ENCODE measurements at places on chromosomes 12 and 14.

DNA sequence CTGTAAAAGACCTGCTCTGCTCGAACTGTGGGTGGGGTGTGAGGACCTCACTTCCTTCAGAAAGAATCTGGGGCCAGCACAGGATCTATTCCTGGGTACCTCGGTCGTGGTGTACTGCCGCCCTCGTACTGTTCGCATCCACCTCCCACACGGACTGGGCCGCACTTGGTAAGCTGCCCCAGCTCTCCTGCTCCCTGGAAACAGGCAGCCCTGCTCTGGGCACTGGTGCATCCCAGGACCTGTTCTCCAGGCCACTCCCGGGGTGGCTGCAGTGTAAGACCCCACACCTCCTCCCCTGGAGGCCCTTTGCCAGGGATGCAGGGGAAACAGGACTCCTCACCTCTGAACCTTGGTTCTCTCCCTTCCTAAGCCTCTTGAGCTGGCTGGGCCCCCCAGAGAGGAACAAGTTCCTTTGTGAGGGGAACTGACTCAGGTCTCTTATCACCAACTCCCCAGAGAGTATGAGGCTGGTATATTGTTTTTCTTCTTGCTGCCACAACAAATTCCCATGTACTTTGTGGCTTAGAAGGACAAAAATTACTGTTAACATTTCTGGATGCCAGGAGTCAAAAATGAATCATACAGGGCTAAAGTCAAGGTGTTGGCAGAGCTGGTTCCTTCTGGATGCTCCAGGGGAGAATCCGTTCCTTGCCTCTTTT is 276.5 kb downstream of the NUAK1 start:
- DNase-seq, result no peak

DNA sequence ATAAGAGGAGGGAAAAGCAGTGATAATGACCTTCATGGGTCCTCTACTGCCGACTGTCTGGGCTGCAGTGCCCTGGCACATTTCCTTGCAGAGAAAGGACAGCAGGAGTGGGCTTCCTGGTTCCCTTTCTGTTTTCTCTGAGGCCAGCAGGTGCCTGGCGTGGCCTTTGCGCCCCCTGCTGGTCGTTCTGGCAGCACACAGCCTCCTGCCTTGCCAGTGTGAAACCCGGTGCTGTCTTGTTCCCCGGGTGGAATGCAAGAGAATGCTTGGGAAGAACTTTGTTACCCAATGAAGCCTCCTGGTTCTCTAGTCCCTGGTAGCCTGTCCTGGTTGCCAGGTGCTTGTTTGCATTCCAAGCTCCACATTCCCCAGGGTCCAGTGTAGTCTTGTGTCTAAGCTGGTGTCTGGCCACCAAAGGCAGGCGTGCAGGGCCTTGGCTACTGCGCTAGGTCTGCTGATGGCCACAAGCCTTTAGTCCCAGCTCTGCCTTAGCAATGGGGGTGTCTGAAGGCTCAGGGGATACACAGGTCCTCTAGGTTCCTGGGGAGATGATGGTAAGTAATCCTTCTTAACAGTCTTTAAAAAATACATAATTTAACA is 1392.4 kb upstream of the TMEM132C start:
- DNase-seq, result peak; percentile 35

DNA sequence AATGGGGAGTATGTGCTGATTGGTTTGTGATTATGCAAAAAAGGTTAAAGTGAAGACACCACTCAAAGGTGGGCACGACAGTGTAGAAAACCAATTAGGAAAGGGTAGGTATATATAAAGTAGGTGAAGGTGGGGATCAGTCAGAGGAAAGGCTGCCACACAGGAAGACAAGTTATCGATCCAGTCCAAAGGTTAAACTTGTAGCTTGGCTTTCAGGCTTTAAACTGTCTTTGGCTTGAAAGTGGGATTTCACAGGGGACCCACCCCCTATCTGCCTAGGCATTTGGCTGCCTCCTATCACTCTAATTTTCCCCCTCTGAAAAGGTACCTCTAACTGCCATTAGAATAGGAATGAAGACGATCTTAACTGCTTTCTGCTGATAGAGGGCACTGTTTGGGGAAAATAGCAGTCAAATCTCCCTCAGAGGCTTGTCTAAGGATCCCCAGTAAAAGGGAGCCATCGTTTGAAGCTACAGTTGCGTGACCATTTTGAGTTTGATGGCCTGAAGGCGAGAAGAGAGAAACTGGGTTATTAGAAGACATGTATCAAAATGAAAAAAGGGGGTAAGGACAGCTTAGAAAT is 250.2 kb downstream of the GPHN start:
- DNase-seq, result peak; percentile 20

- no peak for DNase-seq
Measured at GRCh38 chr12:48985475-48985897, 7.4 kb downstream of the WNT1 start.

GRCh38 chr14:58873228-58873953 is 235.6 kb downstream of the DACT1 start:
- DNase-seq, result no peak

DNA sequence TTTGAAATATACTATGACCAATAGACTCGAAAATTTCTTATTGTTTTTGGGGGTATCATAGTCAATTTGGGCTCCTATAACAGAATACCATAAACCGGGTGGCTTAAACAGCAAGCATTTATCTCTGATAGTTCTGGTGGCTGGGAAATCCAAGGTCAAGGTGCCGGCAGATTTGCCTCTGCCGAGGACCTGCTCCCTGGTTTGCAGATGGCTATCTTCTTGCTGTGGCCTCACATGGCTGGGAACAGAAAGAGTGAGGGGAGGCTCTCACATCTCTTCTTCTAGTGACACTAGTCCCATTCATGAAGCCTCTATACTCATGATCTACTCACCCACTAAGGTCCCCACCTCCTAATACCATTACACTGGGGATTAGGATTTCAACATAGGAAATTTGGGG is 70.7 kb downstream of the BORCS5 start:
- DNase-seq, result no peak

DNA sequence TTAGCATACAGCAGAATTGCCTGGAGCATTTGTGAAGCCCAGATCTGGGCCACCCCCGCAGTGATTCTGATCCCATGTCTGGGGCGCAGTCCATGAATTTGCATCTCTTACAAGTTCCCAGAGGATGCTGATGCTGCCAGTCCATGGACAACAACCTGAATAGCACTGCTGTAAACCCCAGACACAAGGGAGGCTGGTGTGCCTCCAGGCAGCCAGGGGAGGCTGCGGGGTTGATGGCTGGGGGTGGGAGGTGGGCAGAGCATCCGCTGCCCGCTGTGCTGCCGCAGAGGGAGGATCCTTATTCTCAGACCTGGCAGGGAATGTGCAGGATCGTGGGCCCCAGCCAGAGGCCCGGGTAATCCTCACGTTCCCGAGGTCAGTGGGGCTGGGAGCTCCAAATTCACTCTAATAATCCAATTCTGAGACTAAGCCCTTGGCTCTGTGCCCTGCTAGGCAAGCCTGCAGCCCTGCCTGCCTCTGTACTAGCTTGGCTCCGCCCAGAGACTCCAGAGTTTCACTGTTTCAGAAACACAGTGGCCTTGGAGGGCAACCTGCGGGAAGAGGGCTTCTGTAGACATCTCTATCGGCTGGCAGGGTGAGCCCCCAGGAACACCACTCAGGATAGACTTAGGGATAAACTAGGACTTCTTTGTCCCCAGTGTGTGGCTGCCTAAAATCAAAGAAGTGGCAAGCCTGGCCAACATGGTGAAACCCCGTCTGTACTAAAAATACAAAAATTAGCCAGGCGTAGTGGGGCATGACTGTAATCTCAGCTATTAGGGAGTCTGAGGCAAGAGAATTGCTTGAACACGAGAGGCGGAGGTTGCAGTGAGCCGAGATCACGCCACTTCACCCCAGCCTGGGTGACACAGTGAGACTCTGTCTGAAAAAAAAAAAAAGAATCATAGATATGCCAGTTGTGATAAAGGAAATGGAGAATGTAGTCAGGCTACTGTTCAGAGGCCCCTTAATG is 17.8 kb upstream of the MLEC start:
- DNase-seq, result no peak

DNA sequence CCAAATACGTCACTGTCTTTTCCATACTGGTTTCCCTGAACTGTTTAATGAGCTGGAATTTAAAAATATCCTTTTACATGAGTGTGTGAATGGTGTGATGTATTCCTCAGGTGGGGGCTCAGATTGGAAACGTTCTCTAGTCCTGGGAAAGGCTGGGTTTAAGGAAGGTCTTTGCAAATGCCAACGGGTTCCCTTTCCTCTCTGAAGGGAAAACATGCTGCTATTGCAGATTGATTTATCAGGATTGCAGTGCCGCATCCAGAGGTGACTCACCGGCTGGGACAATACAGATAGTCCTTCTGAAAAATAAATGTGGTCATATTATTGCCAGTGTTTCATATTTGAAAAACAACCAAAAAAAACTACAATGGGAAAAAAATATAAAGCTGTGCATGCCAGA is 193.1 kb upstream of the FLRT2 start:
- DNase-seq, result no peak

- DNase-seq, result no peak
Measured at GRCh38 chr12:63018273-63018672, 83.3 kb upstream of the PPM1H start.

GRCh38 chr12:32285489-32285888 is 113.9 kb upstream of the FGD4 start:
- DNase-seq, result no peak

- DNase-seq, result peak; percentile 63
Measured at GRCh38 chr14:51979088-51979709, 10.1 kb upstream of the RTRAF start.

- no peak for DNase-seq
Measured at GRCh38 chr12:115232455-115233156, 548.6 kb upstream of the TBX3 start.

GRCh38 chr12:45273717-45274271 is 57.9 kb downstream of the ANO6 start:
- no peak for DNase-seq

GRCh38 chr14:62670526-62670925 is 374.7 kb downstream of the KCNH5 start:
- DNase-seq, result no peak

DNA sequence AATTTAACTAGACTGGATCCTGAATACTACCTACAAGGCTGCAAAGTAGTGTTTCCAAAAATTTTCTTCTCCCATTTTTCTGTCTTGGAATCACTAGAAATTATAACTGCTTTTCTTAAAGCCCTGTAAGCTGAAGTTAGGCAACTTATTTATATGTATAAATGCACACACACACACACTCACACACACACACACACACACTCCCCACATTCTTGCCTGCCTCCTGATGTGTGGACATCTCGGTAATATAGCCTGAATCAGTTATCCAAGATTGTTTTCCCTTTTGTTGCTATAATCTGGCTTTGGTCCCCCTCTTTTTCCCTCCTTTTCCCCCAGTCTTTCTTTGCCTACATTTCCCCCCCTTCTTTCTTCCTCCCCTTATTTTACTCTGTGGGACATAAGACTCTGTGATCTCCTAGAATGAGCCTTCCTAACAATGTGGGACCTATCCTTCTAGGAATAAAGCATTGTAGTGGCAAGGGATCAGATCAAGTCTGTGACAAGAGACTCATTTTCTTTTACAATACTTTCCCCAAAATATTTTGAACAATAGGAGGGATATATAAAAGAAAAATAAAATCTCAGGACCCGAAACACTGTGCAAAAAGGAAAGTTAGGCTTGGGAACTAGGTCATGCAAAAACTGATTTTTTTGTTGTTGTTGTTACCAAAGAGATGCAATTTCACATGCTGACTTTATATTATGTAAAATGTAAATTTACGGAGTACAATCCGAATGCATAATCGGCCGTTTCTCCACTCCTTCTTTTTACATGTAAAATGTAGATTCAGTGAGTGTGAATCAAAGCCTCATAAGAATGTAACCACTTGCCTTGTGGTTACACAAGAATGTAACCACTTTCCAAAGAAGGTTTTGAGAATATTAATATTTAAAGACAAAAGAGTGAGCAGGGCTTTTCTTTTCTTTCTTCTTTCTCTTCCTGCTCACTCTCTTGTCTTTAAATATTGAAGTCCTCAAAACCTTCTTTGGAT is 26.3 kb upstream of the CD69 start:
- DNase-seq, result no peak

DNA sequence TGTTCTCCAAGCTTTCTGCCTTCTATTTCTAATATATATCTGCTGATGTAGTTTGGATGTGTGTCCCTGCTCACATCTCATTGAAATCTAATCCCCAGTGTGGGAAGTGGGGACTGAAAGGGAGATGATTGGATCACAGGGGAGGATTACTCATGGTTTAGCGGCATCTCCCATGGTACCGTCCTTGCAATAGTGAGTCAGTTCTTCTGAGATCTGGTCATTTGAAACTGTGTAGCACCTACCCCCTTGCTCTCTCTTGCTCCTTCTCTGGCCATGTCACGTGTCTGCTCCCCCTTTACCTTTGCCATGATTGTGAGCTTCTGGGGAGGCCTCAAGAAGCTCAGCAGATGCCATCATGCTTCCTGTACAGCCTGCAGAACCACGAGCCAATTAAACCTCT is 26.2 kb upstream of the ALX1 start:
- no peak for DNase-seq

GRCh38 chr12:59036973-59037762 is 116.9 kb upstream of the LRIG3 start:
- no peak for DNase-seq

DNA sequence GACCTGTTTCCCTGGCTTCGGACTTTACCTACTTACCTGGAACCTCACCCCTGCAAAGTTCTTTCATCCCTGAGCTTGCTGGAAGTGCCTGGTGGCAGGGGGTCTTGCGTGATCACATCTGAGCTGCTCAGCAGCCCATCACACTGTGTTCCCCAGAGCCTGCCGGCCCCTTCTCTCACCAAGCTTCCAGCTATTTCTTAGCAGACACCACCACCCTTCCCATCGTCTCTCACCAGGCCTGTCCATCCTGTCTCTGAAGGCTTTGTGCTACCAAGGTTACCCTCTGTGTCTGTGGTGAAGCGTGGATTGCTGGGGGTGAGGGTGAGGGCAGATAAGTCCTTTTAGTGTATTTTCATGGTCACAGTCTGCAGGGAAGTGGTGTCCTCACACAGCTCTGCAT is 78.8 kb upstream of the NRXN3 start:
- DNase-seq, result no peak

DNA sequence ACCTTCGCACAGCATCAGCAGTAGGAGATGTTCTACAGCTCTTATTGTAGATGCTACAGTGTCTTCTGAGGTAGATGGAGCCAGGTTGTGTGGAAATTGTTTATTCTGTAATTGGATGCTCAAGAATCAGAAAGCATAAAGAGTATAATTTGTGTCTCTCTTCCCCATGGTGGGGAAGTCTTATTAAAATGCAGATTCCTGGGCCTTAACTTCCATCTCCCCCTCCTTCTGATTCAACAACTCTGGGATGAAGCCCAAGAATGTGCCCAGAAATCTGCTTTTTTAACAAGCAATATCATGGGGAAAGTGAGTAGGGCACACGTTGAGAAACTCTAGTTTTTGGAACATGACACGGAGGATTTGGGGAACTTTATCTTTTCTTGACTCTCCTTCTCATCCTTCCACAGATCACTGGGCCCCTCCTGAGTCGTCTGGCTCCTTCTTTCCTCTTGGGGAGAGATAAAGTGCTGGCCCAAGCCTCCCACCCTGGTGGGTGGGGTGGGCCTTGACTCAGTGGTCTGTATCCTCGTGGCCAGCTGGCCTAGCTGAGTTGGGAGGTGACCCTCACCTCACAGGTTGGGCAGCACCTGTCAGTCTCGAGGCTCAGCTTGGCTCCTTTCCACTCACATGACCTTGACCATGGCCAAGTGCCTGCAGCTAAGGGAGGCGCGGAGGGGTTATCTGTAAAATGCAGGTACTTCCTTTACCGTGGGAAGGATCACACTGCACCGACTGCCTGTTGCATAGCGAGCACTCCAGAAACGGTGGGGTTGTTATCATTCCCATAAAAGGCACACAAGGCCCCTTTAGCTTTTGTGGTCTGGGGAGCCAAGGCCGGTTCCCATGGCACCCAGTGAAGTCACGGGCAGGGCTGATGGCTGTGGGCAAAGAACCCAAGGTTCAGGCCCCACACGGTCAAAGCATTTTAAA is 141.9 kb downstream of the CHST11 start:
- no peak for DNase-seq

GRCh38 chr14:92693998-92694795 is 54.2 kb downstream of the LGMN start:
- DNase-seq, result no peak
